SJCRH30 (cell line): ENCODE measurements at places on chromosomes 2 and 18.
A peak's percentile ranks its signal among the peaks of the same experiment; 100 is the strongest.

GRCh38 chr2:7887441-7887840, 794.4 kb upstream of the ID2 start:
- DNase-seq: no peak

DNA sequence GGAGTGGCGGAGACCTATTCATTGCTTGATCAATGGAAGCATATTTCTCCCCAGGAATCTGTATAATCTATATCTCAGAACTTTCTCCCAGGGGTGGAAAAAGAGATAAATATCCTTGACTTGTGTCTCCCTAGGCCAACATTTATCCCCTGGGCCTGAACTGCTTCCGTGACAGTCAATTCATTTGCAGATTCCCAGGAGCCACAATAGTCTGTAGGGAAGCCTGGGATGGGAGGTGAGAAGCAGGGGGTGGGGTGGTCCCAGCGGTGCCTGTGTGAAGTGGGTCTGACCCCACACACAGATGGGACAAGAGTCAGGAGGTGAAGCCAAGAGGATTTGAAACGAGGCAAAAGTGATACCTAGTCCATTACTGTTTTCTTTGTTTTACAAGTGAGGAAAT, 166.8 kb downstream of the DPP10 start:
- DNase-seq: no peak

GRCh38 chr2:49988276-49988675, 834.0 kb upstream of the FSHR start:
- DNase-seq: no peak

- DNase-seq: no peak
These were observed 34.8 kb upstream of the IHH start for GRCh38 chr2:219095406-219095935.

- DNase-seq: no peak
These were observed 34.3 kb upstream of the LGALSL start for GRCh38 chr2:64419596-64420165.

DNA sequence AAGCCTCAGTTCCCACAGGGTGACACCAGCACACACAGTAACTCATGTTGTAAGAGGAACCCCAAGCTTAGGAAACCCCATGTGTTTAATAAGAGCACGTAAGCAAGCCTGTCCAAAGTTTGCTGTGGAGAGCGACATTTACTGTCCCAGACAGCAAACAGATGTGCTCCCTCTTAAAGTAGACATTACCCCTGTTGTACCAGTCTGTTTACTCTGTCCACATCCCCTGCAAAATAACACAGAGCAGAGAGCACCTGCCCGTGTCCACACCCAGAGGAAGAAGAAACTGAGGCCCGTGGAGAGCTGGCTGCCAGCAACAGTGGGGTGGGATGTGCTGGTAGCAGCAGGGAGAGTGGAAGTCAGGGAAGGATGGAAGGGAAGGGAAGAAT, 243.5 kb downstream of the GBX2 start:
- DNase-seq: no peak

DNA sequence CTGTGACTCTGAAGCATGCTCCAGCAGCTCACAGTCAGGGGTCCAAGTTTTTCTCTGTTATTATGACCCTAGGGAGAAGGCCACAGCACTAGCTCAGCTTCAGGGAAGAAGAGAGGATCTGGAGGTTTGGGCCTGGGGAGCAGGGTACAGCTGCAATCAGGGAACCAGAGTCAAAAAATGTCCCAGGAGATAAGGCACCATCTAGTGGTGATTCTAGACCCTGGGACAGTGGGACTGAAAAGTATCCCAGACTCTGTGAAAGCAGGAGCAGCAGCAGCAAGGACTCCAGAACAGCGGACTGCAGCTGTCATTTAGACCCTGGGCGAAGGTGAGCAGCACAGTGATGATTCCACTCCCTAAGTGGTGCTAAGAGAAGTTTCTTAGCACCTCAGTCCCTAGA, 278.4 kb upstream of the DDX18 start:
- DNase-seq: peak; percentile 33

GRCh38 chr2:30226144-30227032, 4.9 kb upstream of the LBH start:
- DNase-seq: no peak

- DNase-seq: no peak
These were observed 2.8 kb downstream of the PCBP1 start for GRCh38 chr2:70089983-70090525.

- no peak for DNase-seq
These were observed 43.9 kb upstream of the B3GNT7 start for GRCh38 chr2:231351648-231352047.

GRCh38 chr2:182359990-182360662, 66.7 kb downstream of the PDE1A start:
- DNase-seq: no peak

DNA sequence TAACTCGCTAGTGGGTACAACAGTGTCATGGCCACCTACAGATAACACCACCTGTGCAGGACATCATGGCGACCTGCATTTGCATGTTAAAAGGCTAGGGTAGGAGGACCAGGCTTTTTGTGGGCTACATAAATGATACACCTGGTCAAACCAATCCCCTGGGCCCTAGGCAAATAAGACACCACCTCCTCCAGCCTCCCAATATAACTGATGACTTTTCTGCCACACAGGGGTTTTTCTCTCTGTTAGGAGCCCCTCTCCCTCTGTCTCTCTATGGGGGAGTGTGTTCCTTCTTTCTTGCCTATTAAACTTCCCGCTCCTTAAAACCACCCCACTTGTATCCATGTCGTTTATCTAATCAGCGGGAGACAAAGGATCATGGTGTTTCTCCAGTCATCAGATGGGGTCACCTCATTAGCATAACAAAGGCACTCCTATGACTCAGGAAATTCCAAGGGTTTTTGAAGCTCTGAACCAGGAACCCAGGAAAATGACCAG, 10.8 kb upstream of the BUB1 start:
- no peak for DNase-seq

- no peak for DNase-seq
These were observed 68.3 kb downstream of the BABAM2 start for GRCh38 chr2:27958711-27959378.

GRCh38 chr2:104599787-104600510, 254.0 kb upstream of the POU3F3 start:
- DNase-seq: no peak

DNA sequence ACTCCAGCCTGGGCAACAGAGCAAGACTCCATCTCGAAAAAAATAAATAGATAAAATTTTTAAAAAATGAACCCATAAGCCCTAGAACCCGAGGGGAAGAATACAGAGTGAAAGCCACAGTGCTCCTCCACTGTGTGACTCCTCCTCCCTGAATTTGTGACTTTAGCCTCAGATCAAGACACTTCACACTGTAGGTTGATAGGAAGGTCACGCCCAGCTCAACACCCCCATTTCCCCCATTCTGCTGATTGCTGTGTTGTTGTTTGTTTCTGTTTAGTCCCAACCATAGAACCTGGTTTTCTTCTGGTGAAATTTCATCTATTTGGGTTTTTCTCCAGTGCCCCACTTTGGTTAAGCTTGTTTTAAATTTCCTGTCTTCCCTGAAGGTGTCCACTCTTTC, 102.2 kb downstream of the VIT start:
- no peak for DNase-seq

- no peak for DNase-seq
These were observed 51.2 kb downstream of the SLC4A5 start for GRCh38 chr2:74291886-74292621.

DNA sequence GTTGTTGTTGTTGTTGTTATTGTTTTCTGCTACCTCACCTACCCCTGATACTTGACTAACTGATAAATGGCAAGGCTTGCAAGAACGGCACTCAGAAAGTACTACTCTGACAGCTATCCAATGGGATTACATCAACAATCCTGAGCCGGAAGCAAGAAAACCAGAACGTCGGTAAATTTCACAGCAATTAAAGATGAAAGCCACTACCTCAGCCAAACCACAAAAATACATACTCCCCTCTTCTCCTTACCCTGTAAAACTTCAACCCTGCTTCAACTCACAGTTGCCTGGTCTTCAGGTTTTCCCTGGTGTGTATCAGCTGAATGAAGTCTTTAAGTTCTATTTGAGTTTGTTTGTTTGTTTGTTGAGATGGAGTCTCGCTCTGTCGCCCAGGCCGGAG, 293.7 kb upstream of the RND3 start:
- DNase-seq: peak; percentile 63

- DNase-seq: peak; percentile 77
These were observed 774 bp upstream of the FZD7 start for GRCh38 chr2:202032846-202033316.

DNA sequence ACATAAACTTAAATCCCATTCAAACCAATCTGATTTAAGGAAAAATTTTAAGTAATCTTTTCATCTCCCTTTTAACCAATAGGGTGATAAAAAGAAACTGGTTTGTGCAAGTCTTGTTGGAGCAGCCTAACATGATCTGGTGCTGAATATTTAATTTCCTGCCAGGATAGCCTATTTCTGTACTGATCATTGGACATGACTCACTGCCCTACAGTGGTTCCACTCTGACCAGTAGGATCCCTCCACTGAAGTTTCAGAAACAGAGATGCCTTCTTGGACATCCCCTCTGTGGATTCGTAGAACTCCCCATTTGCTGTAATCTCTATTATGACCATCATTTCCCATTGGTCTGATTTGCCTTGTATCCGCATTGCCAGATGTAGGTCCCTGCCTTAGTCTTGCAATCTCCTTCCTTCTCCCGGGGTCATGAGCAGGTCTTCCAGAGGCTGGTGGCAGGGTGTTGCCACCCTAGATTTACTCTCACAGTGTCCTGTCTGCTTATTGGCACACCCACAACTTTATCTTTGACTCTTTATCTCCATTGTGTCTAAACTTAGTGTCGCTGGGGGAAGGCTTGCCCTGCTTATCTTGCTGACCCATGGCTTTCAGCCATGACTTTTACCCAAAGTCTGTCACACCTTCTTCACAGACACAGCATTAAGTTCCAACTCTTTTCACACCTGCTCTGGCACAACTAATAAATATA, 12.3 kb upstream of the SETBP1 start:
- DNase-seq: no peak

DNA sequence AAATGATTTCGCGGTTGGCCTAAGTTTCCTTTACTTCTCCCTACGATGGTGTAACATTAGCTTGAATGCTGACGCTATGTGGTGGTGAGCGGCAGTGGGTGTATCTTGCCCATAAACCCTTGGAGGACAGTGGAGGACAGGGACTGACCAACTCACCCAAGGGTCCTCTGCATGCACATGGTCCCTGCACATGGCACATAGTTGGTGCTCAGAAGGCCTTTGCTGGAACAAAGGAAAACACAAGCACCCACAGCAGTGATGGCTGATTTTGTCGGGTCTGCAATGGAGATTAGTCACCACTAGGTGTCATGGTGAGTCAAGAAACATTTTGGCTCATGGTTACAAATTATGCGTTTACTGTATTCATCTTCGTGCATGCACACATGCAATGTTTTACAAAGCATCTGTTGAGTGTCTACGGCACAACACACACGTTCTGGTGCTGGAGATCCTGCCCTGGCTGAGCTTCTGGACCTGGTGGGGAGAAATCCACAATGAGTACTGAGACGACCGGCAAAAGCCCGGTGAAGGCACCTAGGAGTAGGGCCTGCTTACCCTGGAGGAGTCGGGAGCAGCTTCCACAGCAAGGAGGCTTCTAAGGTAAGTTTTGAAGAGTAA, 44.0 kb downstream of the PDCL3 start:
- peak; percentile 50 for DNase-seq

DNA sequence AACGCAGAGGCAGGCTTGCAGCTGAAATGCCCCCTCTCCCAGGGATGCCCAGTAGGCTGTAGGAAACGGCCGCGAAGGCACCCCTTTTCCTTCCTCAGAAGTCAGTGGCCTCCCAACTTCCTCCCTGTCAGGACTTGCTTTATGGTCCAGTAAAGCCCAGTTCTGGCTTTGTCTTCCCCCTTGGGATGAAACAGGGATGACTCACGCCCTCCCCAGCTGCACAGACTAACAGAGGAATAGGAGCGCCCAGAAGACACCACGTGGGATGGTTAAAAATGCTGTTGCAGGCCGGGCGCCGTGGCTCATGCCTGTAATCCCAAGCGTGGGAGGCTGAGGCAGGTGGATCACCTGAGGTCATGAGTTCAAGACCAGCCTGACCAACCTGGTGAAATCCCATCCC, 6.9 kb downstream of the CREG2 start:
- DNase-seq: no peak

DNA sequence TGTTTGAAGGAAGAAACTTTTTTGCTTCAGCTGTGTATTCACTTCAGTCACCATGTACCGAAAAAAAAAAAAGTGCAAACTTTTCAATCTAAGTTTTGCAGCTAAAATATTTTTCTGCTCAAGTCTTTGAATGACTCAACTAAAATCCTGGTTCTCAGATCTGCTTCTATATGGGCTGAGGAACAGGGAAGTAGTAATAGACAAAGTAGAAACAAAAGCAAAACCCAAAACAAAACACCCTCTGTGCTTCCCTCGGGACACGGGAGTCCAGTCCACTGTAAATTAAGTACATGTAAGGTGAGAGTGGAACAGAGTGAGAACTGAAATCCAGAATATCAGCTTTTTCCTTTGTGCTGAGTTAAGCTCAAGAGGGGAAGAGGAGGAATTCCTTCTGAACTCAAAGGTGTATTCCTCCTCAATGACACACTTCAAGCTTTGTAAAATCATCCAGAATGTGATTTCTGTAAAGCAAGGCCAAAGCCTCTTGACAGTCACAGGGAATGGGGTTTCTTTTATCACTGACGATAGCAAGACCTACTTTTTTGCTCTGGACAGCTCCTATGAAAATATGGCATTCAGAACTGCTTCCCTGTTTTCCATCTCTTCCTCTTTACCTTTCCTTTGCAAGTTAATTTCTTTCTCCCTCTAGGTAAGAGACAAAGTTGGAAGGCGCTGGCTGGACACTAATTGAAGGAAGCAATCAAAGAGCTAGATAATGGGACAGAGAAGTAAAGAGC, 433.5 kb upstream of the MMADHC start:
- DNase-seq: no peak

DNA sequence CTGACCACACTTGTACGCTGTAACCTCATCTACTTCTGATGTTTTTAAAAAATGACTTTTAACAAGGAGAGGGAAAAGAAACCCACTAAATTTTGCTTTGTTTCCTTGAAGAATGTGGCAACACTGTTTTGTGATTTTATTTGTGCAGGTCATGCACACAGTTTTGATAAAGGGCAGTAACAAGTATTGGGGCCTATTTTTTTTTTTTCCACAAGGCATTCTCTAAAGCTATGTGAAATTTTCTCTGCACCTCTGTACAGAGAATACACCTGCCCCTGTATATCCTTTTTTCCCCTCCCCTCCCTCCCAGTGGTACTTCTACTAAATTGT, 2.1 kb downstream of the RHOB start:
- DNase-seq: no peak

GRCh38 chr18:78679613-78680260, 299.9 kb upstream of the SALL3 start:
- no peak for DNase-seq
